DMS79 treated with DMSO at 0.1 percent for 48 hours (cell line): ENCODE measurements at places on chromosomes 4 and X.

- no peak for DNase-seq
These were observed 124.7 kb upstream of the TMEM164 start for GRCh38 chrX:109878236-109878635.

GRCh38 chr4:176291748-176292147, 22.7 kb upstream of the ASB5 start:
- no peak for DNase-seq

GRCh38 chr4:156754832-156755570, 216.6 kb downstream of the PDGFC start:
- no peak for DNase-seq

- no peak for DNase-seq
These were observed 16.0 kb downstream of the CCNQ start for GRCh38 chrX:153582896-153583295.

DNA sequence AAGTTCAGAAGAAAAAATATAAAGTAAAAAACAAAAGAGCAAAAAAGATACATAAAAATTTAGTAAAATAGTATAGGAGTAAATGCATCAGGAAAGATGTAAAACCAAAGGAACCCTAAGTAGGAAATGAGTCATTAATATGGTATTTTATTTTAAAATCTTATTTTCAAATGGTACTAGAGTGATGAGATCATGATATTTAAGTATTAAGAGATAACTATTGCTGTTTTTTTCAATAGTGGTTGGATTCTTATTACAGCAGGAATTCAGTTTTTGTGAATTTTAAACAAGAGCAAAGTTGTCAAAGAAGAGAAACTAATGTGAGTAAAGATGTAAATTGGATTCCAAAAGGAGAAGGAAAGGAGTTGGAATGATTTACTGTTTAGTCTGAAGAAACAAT, 20.0 kb downstream of the EMCN start:
- no peak for DNase-seq

DNA sequence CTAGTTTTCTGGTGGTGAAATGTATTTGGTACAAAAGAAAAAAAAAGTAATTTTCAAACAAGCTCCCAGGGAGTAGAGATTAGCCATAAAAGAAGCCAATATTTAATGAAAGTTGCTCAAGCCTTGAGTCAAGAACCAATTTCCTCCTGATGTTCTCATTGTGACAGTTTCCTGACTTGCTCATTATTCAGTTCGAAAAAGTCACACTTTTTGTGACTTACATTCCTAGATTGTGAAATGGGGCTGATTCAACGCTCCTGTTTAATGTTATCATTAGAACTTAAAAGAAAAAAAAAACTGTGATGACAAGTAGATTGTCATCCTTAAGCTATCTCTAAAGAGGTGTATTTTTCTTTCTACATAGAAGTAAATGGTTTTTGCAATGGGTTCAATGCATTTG, 122.6 kb upstream of the BMPR1B start:
- DNase-seq, result no peak

GRCh38 chrX:11664211-11665167, 1.2 kb downstream of the ARHGAP6 start:
- DNase-seq, result no peak

DNA sequence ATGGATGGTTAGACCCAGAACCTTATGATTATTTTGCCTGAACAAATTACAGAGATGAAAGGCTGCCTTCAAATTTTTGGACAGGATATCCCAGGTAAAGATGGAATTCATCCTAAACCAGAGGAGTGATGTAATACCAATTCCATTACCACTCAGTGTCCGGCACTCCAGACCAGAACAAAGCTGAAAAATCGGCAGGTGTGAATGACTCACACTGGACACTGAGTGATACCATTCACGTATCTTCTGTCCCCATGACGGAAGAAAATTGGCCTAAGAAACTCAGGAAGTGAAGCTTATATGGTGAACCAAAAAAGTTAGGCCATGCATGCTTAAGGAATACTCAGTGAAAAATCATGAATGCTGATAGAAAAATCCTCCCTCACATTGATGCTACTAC, 34.5 kb downstream of the PALLD start:
- no peak for DNase-seq

DNA sequence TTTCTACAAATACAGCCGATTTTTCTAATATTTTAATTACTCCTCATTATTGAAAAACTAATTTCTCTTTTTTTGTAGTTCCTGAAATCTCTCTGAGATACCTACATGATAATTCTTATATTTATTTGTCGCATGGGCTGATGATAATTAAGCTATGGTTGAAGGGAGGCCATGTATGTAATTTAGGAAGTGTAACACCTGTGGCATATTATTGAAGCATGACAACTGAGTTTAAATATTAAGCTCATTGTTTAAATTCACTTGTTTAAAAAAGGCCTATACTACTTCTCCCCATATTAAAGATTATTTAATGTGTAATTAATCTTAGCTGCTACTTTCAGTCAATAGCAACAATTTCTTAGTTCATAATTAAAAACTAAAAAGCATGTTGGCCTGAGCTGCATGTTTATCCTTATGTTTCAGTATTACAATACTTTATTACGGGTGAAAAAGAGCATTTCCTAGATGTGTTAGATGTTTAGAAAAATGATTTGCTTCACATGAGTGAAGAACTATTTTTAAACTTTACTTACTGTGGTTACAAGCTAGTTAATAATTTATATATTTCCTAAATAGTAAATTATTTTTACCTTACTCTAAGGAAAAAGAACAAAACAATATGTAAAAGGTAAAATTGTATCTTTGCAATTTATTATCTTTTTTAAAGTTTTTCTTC, 122.4 kb downstream of the RAP1GDS1 start:
- no peak for DNase-seq

DNA sequence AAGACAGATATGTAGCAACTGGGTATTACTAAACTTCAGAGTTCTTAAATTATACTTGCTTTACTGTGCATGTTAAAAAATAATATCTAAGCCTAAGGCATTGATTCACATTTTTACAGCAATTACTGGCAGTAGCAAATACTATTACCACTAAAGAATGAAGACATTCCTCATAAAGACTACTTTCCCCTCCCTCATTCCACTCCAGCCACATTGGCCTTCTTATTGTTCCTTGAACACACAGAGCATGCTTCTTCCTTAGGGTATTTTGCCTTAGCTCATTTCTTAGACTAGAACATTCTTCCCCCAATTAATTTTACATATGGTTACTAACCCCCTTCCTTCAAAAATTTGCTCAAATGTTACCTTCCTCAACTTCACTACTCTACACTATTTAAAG, 717.0 kb downstream of the CCSER1 start:
- no peak for DNase-seq

DNA sequence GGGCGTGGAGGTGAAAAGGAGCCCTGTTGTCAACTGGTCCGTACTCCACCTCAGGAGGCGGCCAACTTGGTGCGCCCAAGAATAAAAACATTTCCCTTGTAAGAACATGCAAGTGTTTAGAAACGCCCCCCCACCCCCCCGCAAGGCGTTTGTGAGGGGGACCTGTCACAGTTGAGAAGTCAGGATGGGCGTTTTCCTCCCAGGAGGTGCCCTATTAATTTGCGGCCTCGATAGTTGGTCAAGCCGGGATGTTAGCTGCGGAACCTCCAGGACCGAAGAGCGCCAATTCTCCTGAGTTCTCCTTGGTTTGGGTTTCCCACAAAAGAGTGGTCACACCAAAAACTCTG, 651 bp upstream of the SAP30 start:
- no peak for DNase-seq

DNA sequence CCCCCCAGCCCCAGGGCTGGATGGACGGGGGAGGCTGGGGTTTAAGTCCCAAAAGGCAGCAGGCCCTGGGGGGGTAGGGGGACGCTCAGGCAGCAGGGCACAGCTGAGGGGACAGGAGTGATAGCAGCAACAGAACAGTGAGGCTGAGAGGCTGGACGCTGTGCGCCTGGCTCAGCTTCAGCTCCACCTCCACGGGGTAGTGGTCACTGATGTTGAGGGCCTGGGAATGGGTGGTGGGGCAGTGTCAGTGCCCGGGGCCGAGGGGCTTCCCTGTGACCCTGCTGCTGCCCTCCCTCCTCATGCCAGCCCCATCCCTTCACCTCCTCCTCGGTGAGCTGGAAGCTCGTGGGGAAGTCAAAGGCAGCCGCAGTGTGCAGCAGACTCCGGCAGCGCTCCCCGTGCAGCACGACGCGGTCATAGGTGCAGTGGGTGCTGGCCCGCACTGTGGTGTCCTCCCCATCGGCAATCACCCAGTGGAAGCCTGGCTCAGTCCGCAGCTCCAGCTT, 4.5 kb downstream of the RPL10 start:
- DNase-seq, result no peak

- DNase-seq, result no peak
These were observed 91.2 kb downstream of the LRP2BP start for GRCh38 chr4:185304541-185304940.

DNA sequence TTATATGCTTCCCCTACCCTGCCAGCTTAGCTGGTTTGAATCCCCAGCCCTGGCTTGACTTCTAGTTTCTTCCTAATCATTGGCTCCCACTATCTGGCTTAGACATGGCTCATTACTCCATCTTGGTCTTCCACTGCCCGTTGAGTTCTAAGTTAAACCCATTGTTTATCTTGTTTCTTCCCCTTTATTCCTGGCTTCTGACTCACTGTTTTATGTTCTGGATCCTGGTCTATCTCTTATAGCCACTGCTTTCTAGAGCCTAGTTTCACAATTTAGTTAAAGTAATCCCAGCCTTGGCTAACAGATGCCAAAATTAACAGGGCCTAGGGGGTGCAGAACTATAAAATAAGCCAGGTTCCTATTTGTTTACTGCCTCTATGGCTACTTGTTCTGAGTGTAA, 120.9 kb downstream of the ARHGEF9 start:
- no peak for DNase-seq
